Femur (tissue), 1 donor: ENCODE measurements at places on chromosomes 1 and 21.
A peak's percentile ranks its signal among the peaks of the same experiment; 100 is the strongest.

GRCh38 chr1:216422821-216423520, at the start of gene USH2A:
Gene USH2A (minus strand): TSS chr1:216423448. CDS start chr1:216422336, 1,112 bp downstream.
- no peak for DNase-seq

- no peak for DNase-seq
Observed at GRCh38 chr1:88983791-88984559, 8.5 kb downstream of the KYAT3 start.

- DNase-seq: no peak
Observed at GRCh38 chr1:190809312-190809711, 331.6 kb upstream of the BRINP3 start.

GRCh38 chr1:29180497-29181412, 945 bp downstream of the SRSF4 start:
- no peak for DNase-seq

GRCh38 chr1:244815600-244816099, 19.8 kb upstream of the COX20 start:
- no peak for DNase-seq

DNA sequence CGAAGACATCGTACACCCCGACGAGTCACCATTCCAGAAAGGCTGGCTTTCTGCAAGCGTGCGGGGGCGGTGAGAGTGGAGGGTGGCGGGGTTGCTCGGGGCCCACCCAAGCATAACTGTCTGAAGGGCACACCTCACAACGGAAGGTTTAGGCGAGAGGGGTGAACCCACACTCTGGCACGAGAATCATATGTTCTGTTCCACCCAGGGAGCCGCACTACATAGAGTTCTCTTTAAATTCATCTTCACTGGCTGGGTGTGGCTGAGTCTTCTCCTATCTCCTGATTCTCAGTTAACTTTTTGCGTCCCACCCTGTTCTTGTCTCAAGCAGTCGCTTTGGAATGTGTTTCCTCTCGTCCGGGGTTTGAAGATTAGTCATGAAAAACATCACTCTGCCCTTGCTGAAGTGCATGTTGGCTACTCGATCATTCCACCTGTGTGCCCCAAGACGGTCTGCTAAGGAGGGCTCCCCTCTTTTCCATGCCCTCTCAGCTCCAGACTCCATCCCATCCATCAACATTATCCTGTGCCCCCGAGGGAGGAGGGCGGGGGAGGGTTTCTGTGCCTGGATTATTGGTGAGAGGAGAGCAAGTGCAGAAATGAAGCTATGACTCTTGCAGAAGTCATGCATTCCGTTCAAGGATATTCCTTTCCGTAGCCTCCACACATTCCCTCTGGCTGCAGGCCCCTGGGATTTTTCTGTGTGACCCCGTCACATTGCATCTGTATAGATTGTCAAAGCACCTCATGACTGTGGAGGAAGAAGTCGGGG, 53.5 kb upstream of the CD34 start:
- DNase-seq: no peak

- no peak for DNase-seq
Observed at GRCh38 chr1:99850459-99851291, 514 bp downstream of the AGL start.

GRCh38 chr1:109994654-109995053, 10.1 kb downstream of the AHCYL1 start:
- DNase-seq: no peak

GRCh38 chr1:8252266-8252951, 65.5 kb upstream of the SLC45A1 start:
- DNase-seq: no peak

DNA sequence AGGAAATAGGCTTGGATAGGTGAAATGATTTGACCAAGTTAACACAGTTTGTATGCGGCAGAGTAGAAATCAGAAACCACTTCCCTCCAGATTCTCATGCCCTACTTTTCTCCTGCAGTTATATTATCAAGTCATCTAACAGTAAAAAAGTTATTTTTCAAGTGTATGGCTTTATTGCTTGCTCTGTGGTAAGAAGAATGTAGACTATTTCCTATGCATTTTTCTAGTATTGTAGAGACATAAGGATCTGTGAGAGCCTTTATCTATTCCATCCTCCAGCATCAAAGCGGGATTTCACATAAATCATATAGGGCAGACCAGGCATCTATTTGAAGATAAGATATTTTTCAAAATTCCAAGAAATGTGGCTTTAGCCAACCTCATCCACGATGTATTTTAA, 208.5 kb downstream of the TTLL7 start:
- no peak for DNase-seq

GRCh38 chr1:207049974-207050391, 1.0 kb downstream of the YOD1 start:
- DNase-seq: peak; percentile 51

DNA sequence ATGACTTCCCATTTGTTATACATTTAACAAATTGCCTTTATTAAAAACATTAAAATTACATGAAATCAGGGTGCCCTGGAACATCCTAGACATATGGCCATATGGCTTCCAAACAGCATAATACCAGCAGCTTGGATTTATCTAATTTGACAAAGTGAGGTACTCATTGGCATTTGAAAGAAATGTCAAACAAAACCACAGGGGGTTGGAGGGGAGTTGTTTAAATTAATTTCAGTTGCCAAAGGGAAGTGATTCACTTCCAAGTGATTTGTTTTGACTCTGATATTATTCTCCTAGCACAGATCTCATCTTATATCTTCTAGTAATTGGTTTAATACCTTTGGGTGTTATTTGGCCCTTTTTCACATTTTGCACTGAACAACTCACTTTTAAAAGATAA, 24.5 kb upstream of the POU2F1 start:
- no peak for DNase-seq

DNA sequence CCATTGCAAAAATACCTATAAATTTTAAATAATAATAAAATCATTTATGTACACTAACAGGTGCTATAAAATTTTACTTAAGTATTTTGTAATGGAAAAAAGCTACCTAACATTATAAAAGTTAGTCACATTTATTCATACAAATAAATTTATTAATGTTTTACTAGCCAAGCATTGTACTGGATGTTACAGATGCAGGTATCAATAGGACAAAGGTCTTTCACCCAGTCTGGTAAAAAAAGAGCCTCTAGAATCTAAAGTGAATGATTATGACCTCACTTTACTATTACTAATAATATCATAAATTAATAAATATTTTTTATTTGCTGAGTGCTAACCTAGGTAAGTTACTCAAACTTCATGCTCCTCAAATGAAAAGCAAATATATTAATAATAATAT, 170.6 kb downstream of the KCNT2 start:
- no peak for DNase-seq

DNA sequence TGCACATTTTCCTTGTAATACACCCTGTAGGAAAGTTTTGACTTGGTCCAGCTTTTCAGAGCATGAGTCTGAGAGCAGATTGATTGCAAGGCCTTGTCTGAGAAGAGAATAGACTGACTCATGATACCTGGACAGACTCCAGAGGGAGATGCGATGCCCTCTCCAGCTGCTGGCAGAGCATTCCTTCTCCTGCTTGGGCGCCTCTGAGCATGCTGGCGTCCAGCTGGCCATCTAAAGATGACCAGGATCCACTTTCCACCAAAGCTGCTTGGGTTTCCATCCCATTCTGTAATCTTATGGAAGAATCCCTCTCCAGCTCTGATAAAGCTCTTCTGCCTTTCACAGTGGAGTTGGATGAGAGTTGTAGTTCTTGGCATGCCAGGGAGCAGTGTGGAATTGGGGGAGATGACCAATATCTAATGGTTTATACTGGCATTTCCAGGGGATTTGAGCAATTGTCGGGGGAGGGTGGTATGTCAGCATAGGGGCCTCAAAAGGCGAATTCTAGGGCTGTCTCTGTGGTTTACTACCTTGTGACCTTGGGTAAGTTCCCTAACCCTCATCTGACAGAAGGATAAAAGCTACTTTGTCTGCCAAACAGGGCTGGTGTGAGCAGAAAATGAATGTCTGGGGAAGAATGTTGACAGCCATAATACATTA, 19.5 kb downstream of the SZRD1 start:
- peak; percentile 48 for DNase-seq

- no peak for DNase-seq
Observed at GRCh38 chr1:3551290-3551678, 60.0 kb downstream of the MEGF6 start.

GRCh38 chr21:45820171-45821091, 161.1 kb upstream of the COL6A1 start:
- peak; percentile 89 for DNase-seq

DNA sequence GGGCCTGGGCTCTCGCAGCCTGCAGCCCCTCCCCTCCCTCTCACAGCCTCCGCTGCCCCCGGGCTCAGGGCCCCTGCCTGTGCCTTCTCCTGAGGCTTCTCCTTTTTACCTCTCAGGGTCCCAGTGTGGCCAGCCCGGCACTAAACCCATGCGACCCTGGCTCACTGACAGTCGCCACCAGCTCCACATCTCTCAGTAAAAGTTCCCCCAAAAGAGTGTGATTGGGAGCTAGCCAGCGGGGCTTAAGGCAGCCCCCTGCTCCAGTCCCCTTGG, 26.6 kb downstream of the PDE9A start:
- DNase-seq: no peak

DNA sequence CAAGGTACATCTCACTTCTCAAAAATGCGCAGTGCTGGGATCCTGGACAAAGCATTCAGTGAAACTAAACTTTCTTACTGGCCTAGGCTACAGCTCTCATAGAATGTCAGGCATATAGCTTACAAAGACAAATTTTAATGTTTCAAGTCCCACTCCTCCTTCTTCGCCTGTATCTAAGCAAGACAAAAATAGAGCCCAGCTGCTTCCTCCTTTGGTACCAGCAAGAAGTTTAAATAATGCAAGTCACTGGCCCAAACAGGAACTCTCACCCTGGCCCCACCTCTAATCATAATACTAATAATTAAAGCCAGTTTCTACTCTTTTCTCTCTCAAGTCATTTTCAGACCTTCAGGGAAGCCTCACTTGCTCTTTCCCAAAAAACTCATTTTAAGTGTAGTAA, 1267.9 kb downstream of the MRPL39 start:
- DNase-seq: no peak

DNA sequence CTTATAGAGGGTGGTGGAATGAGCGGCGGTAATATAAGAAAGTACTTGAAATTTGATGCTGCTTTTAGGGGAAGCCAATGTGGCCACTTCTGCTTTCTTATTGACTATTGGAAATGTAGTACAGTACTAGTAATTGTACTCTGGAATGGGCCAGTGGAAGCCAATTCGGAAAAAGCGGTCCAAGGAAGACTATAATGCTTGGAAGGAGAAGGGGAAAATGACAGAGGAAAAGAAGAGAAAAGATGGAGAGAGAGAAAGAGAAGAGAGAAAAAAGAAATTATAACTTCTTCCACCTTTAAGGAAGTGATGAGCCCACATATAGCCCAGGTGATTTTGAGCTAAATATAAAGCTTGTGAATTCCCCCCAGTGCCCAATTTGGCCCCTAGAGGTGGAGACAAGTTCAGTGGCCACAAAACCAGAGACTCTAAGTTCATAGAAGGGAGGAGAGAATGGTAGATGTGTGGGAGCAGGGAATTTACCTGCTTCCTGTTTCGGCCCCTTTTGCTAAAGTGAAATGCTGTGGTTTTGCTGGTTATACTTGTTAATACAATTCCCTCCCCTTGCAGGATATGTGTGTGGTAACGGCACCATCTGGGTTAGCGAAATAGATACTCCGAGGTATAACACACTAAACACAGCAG, 35.7 kb upstream of the DUSP10 start:
- no peak for DNase-seq

GRCh38 chr1:204837440-204838084, 33.1 kb upstream of the NFASC start:
- peak; percentile 77 for DNase-seq

- no peak for DNase-seq
Observed at GRCh38 chr1:223832637-223832943, 13.2 kb downstream of the TP53BP2 start.

GRCh38 chr1:222897527-222898190, 82.8 kb downstream of the DISP1 start:
- no peak for DNase-seq

GRCh38 chr1:176682830-176683535, 220.0 kb downstream of the PAPPA2 start:
- DNase-seq: no peak

DNA sequence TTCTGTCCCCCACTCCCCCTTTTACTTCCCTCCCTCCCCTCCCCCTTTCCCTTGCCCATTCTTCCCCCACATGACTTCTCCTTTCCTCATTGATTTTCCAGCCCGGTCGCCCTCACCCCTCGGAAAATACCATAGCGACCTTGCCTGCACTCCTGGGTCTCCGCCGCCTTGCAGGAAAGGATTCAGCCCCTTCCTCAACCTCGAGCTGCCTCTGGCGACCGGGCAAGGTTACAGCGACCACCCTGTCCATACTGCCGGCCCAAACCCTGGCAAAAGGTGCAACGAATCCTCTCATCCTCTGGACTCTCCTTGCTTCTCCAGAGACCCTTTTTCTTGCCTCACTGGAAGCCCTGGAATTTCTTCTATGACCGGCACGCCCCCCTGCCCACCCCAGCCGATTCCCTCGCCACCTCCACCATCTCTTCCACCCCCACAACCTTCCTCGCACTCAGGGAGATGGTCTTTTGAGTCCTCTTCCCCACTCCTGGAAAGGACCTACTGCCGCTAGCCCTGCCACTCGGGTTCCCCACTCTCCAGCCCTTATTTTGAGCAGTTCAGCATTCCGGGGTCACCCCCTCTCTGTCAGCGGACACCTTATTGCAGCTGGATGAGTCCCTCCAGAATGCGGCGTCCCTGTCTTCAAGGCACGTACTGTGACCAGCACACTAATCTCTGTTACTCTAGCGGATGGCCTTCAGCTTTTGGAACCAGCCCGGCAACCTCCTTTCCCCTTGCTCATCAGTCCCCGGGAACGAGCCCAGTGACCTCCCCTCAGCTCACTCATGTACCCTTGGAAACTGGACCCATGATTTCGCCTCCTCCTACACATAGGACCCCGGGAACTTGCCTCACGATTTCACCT, 846 bp downstream of the NSUN4 start:
- peak; percentile 22 for DNase-seq

- DNase-seq: no peak
Observed at GRCh38 chr1:41320895-41321676, 40.1 kb upstream of the FOXO6 start.

GRCh38 chr21:38186661-38187270, 70.0 kb upstream of the KCNJ15 start:
- no peak for DNase-seq

- no peak for DNase-seq
Observed at GRCh38 chr1:226510453-226510852, 38.1 kb upstream of the STUM start.
